Stomach (tissue), 19 donors: ENCODE measurements at places on chromosomes 7 and 10.

DNA sequence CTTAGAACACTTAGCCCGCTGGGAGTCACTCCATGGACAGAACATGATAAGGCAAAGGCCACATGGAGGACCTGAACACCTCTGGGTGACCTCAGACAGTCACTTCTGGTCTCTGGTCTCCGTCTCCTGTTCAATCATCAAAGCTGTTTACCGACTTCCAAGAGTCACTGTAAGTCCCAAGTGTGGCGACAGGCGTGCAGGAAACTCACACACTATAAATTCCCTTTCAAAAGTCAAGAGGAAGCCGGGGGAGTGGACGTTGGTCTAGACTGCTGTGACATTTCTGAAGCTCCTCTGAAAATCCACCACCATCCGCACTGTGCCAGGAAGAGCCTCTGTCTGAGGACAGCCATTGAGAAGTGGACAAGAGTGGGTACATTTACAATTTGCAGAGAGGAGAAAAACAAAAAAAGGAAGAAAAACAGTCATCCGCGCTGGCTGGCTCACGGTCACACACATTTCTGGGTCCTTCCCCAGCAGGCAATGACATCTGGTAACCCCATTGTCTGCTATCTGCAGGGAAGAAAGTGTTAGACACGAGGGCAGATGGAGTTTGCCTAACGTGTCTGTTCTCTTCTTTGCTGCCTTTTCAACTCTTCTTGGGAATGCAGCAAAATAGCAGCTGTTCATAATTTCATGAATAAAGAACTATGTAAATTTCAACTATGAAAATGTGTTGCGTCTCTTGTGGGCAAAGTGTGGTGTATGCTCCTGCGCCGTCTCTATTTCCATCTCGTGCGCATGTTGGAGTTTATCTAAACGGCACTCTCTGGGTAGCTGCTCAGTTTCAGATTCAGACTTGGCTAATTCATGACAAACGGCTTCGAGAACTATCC lies 32.9 kb upstream of the CUX1 start:
- peak; percentile 51 for DNase-seq

GRCh38 chr7:42700406-42701327 lies 211.2 kb downstream of the C7orf25 start:
- peak; percentile 67 for DNase-seq

DNA sequence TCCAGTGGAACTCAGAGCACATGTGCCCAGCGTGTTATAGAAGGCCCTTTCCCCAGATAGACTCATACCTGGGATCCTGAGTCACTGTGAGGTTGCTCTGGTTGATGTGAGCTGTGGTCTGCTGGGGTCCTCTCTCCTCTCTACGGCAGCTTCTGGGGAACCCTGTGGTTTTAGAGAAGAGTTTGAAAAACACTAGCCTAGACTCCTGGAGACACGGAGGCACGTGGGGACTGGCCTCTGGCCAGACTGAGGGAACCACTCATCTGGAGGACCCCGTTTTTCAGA lies 10.3 kb downstream of the ZNF775 start:
- no peak for DNase-seq

DNA sequence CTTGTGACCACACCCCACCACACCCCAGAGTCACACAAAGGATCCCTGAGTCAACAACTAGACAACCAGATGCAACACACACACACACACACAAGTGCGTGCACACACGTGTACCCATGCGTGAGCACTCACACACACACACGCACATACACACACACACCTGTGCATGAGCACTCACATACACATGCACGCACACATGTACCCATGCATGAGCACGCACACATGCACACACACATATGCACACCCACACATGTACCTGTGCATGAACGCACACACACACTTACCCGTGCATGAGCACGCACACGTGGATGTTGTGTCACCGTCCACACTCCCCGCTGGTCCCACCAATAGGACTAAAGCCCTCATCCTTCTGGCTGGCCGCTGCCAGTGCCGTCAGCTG lies 60.4 kb downstream of the HTR5A start:
- DNase-seq = no peak

GRCh38 chr7:147332988-147333387 lies 1216.4 kb downstream of the CNTNAP2 start:
- no peak for DNase-seq

DNA sequence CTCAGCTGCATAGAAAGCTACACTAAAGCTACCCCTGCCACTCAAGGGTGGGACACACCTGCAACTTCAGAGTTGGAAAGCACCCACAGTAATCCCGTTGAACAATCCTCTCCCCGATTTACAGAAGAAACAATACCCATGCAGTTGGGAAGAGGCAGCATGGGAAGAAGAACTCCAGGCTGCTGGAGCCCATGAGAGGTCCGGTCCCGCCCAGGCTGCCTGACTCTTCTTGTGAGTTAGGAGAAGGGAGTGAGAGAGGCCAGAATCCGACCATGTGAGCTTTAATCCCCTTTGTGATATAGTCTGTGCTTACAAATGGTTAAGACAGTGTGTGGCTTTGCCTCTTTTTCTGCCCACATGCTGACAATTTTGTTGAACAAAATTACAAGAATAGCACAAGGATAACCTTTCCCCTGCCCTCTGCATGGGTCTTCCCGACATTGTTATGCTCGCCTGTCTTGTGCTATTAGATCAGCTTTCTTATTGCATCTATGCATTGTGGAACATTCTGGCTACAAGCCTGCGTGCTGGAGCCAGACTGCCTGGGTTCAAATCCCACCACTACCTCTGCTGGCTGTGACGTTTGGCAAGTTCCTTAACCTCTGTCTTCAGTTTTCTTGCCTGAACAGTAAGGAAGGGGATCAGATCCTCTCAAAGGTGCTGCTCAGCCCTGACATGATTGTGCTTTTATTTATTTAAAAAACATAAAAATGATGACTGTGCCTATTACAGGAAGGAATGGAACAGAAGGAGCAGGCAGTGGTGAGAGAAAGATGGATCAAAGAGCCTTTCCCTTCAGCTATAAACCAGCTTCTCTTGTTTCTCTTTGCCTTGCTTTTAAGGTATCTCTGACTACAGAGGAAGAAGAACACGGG lies 56.0 kb downstream of the BPGM start:
- no peak for DNase-seq

DNA sequence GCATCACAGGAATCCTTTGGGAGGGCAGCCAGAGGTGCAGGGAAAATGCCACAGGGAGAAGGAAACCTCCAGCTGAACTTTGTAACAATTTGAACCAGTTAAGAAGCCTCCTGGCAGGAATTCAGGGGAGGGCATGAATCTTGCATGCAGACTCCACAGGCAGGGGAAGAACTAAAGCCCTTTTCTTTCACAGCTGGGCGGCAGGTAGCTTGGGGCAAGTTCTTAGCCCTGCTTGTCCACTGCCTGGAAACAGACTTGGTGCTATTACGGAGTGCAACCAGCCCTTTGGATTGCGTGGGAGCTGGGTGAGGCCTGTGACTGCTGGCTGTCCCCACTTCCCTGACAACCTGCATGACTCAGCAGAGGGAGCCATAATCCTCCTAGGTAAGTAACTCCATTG lies 51.7 kb upstream of the ADAM12 start:
- DNase-seq = no peak
